WERI-Rb-1 (cell line): ENCODE measurements at places on chromosomes 16 and 17.

GRCh38 chr16:52424591-52424990 lies 122.4 kb downstream of the TOX3 start:
- DNase-seq, result no peak

GRCh38 chr17:1779571-1780131 lies 17.8 kb downstream of the SERPINF1 start:
- DNase-seq, result no peak

DNA sequence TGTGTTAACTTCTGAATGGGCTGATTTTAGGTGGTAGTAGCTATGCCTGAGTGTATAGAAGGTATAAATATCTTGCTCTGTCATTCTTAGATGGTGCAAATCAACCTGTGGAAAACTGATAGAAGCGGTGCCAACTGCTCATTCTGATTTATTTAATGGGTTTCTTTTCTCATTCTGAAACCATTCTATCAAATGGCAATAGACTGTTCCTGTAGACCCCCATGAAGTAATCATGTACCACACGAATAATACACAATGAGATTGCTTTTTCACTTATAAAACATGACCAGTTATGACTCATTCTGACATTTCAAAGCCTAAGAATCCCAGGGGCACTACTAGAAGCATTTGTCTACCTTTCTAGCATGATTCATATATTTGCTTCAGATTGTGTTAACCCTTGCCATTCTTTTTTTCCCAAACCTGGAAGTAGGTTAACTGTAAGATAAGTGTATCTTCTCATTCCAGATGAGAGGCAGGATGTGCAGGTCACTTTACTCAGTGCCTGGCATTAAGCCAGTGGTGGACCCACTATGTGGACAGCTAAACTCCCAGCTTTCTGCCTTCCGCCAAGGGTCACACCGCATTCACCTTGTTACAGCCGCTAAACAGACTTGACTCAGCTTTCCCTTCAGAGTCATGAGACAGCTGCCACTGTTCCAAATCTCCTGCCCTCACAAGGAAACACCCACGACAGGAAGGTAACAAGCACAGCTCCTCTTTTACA lies 16.4 kb upstream of the SLC16A11 start:
- no peak for DNase-seq

DNA sequence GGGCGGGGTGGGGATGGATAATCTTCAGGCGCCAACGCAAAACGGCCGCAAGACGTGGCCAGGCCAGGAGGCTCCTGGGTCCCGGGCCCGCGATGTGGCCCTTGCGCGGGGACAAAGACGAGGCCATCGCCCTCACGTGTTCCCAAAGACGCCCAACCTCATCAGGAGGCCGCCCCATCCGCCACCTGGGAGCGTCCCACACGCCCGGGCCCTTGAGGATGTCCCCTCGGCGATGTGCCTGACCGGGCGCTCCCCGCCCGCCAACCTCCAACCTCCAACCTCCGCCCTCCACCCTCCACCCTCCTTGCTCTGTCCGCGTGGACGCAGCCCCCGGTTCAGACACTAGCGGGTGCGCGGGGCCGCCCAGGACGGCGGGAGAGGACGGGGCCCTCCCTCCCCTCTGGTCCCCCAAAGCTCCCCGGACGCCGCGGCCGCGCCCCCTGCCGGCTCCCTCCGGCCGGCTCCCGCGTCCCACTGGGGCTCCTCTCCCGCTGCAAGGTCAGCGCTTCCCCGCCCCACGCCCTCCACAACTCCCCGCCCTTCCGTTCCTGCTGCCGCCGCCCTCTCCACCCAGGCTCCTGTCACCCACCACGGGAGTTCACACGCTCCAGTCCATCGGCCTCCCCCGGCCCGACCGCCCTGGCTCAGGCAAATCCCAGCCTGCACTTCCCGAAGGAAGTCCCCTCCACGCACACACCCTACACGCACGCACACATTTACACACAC lies 250.8 kb upstream of the RPL38 start:
- DNase-seq, result peak; percentile 95

DNA sequence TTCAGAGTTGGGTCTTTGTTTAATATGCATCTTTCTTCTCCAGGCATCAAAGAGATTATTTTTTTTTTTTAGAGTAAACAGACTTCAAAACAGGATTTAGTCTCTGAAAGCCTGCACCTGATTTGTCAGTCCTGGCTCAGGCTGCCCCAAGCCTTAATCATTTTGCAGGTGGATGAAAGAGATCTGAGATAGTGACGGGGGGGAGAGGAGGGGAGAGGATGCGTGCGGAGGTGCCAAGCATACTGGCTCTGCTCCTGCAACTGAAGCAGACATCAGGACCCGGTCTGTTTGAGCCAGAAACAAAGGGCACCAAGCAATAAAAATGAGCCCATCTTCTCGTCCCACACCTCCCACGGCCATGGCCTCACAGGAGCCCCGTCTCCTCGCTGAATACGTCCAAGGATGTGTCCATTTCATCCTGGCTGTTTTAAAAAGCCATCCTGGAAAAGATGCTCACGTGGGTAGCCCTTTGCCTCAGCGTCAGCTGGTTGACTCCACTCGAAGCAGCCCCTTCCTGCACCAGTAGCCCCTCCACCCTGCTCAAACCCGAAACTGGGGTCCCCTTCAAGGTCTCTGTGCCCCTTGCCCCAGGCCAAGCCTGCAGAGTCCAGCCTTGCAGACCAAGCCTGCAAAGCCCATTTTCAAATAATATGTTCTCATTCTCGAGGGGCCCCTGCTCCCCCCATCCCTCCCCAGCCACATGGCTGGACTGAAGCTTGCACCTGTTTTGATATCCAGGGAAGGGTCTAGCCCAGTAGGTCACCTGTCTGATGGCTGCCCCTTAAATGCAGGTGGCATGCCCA lies 84.8 kb upstream of the TNRC6C start:
- DNase-seq, result no peak

- no peak for DNase-seq
These were observed 4.0 kb downstream of the MAP2K6 start for GRCh38 chr17:69418535-69418934.
